Ammon's horn (tissue), 1 donor: ENCODE measurements at places on chromosomes 5 and 9.
A peak's percentile ranks its signal among the peaks of the same experiment; 100 is the strongest.

- DNase-seq, result peak; percentile 36
These were observed at the start of gene PHF2 for GRCh38 chr9:93576258-93577077. TSS of gene PHF2 (plus strand) at chr9:93576584. CDS start at chr9:93576774, 190 bp downstream.

- no peak for DNase-seq
These were observed 132.4 kb downstream of the TRPM6 start for GRCh38 chr9:74755355-74755754.

GRCh38 chr9:23779220-23779619, 46.8 kb downstream of the ELAVL2 start:
- DNase-seq, result peak; percentile 4

DNA sequence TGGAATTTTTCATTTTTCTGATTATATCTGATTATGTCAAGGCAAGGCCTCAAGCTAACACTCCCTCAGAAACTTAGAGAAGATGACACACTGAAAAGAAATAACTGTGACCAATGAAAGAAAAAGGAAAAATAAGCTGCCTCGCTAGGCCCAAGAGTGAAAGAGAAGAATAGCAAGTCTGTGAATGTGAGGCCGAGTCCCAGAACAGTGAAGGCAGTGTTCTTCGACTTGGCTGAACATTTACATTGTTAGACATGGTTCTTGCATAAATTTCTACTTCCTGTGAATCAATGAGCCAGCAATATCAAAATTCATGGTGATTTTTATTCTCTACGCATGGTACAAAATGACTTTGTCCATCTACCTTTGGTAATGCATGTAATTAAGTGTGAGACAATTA, at the start of gene ATP10B:
Gene ATP10B (minus strand): TSS at position 163 of the 400 bp plus-strand sequence. CDS start 164,137 bp downstream, outside the sequence.
- DNase-seq, result peak; percentile 87

- DNase-seq, result no peak
These were observed 18.1 kb upstream of the FTMT start for GRCh38 chr5:121833617-121834016.

- no peak for DNase-seq
These were observed 167.5 kb downstream of the TLE1 start for GRCh38 chr9:81521892-81522291.

DNA sequence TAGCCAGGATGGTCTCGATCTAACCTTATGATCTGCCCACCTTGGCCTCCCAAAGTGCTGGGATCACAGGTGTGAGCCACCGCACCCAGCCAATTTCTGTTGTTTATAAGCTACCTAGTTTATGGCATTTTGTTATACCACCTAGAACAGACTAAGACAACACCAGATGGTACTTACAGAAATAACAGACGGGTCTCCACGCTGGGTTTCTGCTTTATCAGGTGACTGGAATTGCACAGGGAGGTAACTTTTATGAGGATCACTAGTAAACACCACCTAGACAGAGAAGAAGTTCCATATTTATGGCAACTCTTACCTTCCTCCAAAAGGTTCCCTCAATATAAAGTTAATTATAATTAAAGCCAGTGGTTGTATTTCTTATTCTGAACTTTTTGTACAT, 74.0 kb downstream of the CEMIP2 start:
- no peak for DNase-seq

DNA sequence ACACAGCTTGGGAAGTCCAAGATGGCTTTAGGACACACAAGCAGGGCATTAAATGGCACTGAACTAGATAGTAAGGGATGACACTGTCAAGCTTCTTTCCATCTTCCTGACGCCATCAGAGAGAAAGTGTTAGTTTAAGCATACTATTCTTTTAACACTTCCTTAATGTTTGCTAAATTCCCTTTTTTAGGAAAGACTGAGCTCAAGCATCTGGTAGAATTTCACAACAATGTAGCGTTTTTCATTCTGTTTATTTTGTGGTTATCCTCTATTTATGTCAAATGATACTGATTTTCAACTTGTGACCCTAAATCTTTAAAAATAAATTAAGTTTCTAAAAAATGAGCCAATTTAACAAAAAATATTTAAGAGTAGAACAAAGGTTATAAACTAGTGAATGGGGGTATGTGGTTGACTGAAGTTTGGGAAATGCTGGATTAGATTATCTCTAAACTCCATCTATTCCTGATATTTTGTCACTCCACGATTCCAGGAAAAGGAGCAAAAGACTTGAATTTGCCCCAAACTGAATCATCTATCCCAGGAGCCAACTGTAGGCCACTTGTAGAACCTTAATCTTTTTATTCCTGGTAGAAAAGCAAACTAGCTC, 147.4 kb upstream of the KLF9 start:
- DNase-seq, result no peak

GRCh38 chr9:105993116-105993854, 298.9 kb downstream of the TMEM38B start:
- peak; percentile 86 for DNase-seq

DNA sequence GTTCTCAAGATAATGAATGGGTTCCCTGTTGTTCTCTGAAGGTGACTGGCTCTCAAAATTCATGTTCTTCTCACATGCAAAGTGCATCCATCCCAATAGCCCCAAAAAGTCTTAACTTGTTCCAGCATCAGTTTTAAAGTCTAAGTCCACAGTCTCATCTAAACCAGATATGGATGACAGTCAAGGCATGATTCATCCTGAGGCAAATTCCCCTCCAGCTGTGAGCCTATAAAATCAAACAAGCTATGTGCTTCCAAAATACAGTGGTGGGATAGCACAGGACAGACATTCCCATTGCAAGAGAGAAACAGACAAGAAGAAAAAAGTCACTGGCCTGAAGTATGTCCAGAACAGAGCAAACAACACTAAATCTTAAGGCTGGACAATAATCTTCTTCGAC, 25.4 kb downstream of the FBXO10 start:
- DNase-seq, result no peak

- DNase-seq, result no peak
These were observed 43.0 kb upstream of the GAS1 start for GRCh38 chr9:86990290-86990689.

GRCh38 chr5:135814316-135814715, 20.1 kb upstream of the SLC25A48 start:
- DNase-seq, result no peak

DNA sequence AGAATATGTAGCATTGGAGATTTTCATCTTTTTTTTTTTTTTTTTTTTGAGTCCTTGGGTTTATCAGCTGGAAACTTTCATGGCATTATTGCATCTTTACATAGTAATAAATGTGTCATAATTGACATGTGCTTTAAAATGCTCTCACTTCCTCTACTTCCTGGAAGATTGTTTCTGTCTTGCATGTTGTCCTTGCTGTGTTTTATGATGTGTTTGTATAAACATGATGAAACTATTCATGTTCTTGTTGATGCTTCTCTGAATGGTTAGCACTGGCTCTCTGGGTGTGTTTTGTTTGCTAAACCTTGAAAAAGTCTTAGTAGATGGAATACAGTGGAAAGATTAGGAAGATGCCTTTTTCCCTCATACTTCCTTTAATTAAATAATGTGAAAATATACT, 87.9 kb downstream of the IQGAP2 start:
- DNase-seq, result no peak

DNA sequence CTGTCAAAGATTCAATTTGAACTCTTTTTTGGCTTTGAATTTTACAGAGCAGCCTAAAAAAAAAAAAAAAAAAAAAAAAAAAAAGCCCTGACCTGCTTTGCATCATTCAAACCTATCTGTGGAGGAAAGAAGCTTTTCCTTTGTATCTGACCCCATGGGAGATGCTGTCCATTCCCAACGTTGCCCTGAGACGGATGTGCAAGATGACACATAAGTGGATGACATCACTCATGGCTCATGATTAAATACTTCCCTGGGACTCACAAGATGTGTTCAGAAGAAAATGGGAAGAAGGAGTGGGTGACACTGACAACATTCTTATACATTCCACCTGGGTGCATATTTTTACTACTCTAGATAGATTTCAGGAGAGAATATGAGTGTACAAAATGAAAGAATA, 245.7 kb upstream of the ELAVL2 start:
- DNase-seq, result no peak
